D341Med (cell line): ENCODE measurements at places on chromosomes 2 and 18.
A peak's percentile ranks its signal among the peaks of the same experiment; 100 is the strongest.

- DNase-seq = no peak
Observed at GRCh38 chr2:237911363-237912017, 52.1 kb downstream of the RAMP1 start.

DNA sequence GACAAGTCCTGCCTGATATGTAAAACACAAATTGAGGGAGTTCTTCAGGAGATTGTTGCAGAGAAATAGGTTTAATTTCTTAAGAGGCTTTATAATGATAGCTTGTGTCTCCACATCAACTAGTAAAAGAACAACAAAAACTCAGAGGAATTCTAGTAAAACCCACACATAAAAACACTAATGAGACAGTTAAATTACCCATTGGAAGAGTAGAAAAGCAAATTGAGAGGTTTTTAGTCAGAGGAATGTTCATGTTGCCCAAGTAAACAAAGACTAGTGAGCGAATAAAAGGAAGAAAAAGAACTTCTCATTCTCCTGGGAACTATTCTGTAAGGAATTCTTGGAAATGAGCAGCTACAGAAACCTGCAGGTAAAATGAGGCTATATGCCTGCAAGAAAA is 330.6 kb downstream of the STK39 start:
- DNase-seq = no peak

DNA sequence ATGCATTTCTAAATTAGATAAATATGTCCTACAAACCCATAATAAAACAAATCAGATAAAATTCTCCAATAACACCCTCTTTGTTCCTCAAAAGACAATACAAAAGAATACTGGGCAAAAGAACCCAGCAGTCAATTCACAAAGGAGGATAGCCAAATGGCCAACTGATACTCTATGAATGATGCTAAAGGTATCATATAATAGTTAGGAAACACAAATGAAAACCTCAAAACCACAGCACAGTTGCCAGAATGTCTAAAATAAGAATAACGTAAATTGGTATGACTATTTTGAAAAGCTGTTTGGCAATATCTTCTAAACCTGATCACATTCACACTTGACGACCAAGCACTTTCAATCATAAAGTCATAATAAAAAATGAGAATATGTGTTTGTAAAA is 315.4 kb downstream of the CDH7 start:
- DNase-seq = no peak

- DNase-seq = no peak
Observed at GRCh38 chr2:27977731-27978312, 87.3 kb downstream of the BABAM2 start.

GRCh38 chr2:18301421-18302139 is 258.9 kb downstream of the RDH14 start:
- no peak for DNase-seq

- no peak for DNase-seq
Observed at GRCh38 chr2:181076658-181077057, 96.3 kb downstream of the UBE2E3 start.

DNA sequence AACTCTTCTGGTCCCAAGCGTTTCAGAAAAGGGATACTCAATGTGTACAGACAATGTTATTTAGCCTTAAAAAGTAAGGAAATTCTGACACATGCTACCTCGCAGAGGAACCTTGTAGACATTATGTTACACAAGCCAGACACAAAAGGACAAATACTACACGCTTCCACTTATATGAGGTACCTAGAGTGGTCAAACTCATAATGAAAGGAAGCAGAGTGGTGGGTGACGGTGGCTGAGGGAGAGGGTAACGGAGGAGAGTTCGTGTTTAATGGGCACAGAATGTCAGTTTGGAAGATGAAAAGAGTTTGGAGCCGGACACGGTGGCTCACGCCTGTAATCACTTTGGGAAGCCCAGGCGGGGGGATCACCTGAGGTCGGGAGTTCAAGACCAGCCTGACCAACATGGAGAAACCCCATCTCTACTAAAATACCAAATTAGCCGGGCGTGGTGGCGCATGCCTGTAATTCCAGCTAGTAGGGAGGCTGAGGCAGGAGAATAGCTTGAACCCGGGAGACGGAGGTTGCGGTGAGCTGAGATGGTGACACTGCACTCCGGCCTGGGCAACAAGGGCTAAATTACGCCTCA is 1.4 kb downstream of the MCM6 start:
- no peak for DNase-seq

GRCh38 chr2:72148837-72149555 is 1.3 kb upstream of the CYP26B1 start:
- DNase-seq = peak; percentile 60

DNA sequence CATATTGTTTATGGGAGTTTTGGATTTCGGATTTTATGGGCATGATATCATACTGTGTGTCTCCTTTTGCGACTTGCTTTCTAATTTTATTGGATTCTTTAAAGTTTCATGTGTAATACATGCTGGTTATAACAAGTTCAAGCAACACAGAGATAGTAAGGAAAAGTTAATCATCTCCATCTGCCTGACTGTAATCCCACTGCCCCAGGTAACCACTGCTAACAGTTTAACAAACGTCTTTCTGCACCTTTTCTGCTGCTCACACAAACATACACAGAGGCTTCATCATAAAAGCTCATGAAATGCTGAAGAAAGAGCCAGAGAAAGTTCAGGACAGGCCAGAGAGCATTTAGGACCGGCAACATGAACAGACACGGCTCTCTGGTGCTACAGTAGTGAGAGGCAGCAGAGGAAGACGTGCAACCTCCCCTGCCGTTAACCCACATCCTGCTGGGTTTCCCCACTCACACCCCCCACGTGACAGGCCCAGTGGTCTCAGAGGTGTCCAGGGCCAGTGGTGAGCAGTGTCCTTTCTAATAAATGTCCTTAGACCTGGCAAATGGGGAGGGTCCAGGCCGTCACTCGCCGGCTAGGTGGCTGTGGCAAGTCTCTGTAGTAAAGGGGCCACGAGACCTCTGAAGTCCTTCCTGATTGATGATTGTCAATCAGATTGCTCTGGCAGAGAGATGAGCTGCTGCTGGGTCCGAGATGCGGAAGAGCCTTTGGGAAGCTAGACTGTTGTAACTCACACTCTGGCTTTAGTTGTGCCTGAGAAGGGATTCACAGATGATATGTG is 43.0 kb upstream of the SLC1A4 start:
- no peak for DNase-seq

DNA sequence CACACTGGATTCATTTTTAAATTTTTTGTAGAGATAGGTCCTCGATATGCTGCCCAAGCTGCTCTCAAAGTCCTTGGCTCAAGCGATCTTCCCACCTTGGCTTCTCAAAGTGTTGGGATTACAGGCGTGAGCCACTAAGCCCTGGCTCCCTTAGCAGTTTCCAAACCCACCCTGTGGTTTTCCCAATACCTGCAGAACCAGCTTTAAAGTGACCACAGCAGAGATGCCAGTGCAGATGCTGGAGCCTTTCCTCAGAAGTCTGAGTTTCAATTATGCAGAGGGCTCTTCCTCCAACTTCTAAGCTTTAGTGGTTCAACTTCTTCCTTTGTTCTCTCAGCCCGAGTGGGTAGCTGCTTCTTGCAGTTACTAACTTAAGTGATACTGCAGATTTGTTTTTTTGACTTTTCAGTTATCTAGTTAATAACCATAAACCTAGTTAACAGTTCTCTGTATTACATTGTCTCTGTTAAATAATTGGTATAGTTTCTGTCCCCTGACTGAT is 8.1 kb upstream of the HAAO start:
- no peak for DNase-seq

DNA sequence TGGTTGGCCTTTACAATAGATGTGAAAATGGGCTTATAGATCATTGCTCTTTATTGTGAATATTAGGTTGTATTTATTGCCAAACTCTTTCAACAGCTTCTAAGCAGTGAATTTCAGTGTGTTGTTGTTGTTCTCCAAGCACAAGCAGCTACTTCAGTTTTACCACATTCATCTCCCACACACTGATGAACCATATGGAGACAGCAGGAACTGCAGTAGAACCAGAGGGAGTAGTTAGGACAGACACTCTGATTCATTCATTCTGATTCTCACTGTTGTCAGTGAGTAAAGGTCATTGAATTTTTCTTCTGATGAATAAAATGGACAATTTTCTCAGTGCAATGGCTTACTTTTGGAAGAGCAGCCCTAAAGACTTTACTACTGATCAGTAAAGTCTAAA is 40.2 kb downstream of the CCDC74A start:
- DNase-seq = no peak

GRCh38 chr2:101440127-101440738 is 34.7 kb downstream of the RFX8 start:
- no peak for DNase-seq
